GM10248 (cell line): ENCODE measurements at places on chromosomes 1 and 21.

DNA sequence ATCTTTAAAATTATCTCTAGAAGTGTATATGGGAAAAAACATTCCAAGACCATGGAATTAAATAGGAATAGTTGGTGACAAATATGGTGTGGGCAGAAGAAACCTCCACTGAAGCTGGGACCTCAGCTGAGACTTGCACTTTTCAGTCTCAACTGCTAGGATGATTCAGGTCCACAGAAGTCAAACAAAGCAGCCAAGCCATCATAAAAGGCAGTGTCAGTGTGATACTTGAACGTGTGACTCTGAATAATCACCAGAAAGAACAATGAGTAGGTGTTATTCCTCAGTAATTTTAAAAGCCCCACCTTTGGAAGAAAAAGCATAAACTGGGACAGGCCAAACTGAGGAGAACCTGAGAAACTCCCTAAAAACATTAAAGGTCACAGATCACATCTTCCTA is 90.7 kb downstream of the ZNF281 start:
- no peak for DNase-seq

GRCh38 chr1:2639607-2640521 is 7.0 kb upstream of the MMEL1 start:
- peak; percentile 17 for DNase-seq

- no peak for DNase-seq
Observed at GRCh38 chr1:29620631-29621030, 384.3 kb downstream of the PTPRU start.

DNA sequence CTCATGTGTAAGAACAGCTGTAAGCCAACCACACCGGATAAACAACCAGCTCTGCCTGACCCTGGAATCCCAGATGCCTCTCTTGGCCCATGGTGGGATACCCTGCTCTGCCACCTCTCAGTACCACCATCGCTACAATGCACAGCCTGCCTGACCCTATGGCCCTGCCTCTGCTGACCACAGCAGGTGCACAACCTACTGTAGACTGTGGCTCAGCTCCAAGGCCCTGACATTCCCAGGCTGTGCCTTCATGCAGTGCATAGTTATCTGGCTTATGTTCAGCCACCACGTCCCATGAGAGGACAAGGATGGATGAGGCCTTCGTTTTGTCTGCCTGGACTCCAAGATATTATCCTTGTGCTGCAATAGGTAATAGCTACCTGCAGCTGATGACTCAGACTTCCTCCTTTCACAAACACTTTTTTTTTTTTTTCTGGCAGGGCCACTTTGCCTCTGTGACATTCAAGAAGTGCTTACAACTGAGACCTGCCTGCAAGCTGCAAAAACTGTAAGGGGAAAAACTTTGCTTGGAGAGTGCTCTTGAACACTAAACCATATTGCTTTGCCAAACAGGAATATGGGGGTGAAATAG is 177.7 kb downstream of the URB2 start:
- DNase-seq: no peak

DNA sequence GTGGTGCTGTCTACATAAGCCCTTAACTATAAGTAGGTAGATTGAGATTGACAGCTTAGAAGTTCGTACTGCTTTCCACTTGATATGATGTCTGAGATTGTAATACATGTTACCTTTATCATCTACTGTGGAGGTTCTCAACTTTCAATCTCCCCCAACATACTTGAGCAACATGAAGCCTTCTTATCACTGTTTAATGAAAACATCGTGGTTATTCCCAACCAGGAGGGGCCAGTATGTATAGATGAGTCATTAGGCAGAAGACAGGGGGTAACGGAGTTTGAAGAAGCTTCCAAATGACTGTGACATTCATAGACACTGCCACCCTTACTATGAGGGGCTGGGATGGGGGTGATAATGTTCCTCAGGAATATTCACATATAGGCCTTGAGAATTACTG is 36.0 kb downstream of the CENPF start:
- no peak for DNase-seq
